ENCODE measurements at places on chromosomes 3 and 15. TPM values are rescaled to one million over a fixed set of nuclear protein-coding genes. Genes with fewer than 3 reads are reported as not detected.

The CCR3 gene
- total RNA-seq, result not detected

The PRR23C gene
- not detected for total RNA-seq

DNA sequence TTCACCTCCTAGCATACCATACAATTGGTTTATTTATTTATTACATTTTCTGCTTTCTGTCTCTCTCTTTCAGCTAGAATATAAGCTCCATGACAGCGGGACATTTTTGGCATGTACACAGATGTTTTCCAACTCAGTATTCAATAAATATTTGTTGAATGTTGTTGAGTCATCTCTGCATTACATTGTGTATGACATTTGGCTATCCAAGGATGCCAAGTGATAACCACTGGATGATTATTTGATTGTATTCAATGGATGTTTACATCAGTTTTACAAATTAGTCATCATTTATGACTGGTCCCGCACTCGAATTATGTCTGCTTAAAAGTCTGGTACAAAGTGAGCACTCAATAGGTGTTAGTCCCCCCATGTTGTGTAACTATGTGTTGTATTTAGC, 49.5 kb upstream of the STXBP5L start:
- H3K4me3 ChIP-seq, result no peak overlapping the region
- no peak for DNase-seq
- no peaks in the 10 kb centered on the region for H3K4me1 ChIP-seq
- H3K36me3 ChIP-seq, result no peaks in the 10 kb centered on the region
- H3K27me3 ChIP-seq, result no peaks in the 10 kb centered on the region
- no peak overlapping the region for H3K27ac ChIP-seq

DNA sequence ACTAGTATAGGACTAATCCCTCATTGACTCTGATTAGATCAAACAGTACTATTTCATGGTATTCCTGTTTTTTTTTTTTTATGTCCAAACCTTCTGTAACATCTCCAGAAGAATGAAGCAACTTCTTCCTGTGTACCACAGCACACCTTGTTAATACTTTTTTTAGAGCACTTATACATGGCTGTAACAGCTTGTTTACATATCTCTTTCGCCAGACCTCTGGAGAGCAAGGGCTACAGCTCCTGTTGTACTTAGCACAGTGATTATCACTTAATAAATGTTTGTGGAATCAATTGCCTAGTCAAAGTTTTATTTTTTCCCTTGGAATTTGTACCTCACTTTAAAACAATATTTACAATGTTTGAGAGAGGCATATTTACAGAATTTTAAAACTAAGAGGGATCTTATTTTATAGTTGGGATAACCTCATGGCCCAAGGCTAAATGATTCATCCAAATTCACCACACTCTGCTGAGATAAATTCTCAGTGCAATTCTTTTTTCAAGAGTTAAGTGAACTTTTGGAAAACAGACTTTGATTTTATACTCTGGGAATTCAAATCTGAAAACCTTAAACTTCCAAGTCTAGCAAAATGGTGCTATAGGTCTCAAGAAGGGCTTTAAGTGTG, 9.2 kb upstream of the GATM start:
- H3K36me3 ChIP-seq, result no peaks in the 10 kb centered on the region
- no peaks in the 10 kb centered on the region for H3K4me1 ChIP-seq
- no peak overlapping the region for H3K27ac ChIP-seq
- peak; percentile 32 for DNase-seq
- no peak overlapping the region for H3K4me3 ChIP-seq
- peaks cover 2% of the 10 kb centered on the region for H3K27me3 ChIP-seq

GRCh38 chr15:79154483-79155135, 64.0 kb upstream of the RASGRF1 start:
- no peaks in the 10 kb centered on the region for H3K4me1 ChIP-seq
- no peak for DNase-seq

Data from prostate gland (tissue), 2 donors.